Adrenal gland (tissue), 19 donors: ENCODE measurements at places on chromosomes 12 and 14.

GRCh38 chr12:53997204-53998109 lies 2.5 kb upstream of the HOXC9 start:
- no peak for DNase-seq

DNA sequence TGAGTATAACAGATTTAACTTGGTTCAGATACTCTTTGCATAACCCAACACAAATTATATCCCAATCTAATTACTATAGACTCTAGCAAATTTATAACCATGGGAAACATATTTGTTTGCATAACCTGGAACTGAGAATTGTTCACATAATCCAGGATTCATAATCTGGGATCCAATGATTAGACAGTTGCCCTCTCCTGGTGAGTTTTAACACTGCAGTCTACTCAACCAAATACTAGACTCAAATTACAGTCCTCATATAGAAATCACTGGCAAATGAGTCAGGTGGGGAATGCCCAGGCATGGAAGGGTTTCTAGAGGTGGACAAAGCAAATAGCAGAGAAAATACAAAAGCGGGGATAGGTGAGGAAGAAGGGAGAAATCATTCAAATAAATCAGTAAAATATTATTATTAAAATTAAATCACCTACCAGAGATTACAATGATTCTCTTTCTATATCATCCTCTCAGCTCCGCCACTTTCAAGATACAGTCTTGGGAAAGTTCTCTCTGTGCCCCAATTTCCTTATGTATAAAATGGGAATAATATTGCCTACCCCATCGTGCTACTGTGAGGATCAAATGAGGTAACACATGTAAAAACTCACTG lies 9.4 kb downstream of the GCH1 start:
- DNase-seq, result peak; percentile 39

DNA sequence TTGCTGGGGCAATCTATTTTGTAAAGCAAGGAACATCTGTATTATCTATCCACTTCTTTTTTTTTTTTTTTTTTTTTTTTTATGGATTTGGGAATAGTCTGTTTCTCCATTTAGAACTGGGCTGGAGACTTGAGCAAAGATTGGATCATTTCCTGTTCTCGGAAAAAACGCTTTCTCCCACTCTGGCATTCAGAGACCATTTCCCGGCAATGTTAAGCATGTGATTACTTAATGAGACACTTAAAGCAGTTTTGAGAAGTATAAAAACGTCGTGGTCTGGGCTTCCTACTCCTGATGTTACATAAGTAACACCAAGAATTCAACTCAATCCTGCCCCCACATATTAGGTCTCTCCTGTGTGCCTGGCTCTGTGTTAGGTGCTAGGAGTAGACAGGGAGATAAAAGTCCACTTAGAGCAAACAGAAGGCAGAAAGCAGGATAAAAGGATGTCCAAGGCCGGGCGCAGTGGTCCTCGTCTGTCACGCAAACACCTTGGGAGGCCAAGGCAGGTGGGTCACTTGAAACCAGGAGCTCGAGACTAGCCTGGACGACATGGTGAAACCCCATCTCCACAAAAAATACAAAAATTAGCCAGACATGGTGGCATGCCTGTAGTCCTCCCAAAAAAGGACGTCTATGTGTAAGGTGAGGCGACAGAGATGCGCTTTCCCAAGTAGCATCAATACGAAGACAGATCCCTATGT lies 152.1 kb upstream of the GSC start:
- DNase-seq, result no peak

DNA sequence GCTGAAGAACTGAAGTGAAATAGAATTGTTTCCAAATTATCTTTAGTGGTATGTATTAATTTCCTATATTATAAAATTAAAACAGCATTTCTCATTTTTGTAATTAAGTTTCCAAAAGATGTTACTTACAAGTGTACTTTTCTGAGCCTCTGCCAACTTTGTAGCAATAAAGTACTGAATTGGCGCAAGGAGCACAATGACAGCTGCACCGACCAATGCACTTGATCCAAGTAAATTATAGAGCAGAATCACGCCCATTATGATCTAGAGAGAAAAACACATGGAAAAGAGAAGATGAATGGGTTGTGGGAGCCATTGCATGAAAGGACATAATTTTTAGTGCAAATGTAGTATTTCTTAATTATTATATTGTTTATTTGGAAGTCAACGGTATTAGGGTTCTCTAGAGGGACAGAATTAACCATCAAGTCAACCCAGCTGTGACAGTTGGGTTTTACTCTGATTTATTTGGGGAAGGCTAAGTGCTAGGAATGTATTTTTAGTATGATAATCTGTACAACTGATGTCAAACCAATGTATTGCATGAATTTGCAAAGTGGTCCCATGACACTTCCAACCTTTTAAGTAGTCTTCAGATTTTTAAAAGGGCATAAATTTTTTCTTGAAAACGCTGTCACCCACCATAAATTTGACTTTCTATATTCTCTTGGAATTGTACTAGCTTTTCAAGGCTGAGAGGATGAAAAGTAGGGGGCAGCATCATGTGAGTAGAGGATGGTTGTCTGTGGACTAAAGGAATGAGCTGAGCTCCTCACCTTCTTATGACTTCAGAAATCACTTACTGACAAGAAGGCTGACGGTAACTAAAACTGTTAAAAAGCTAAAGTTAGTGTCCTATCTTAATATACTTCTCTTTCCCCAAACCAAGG lies 33.0 kb downstream of the ABCC9 start:
- DNase-seq, result no peak

- DNase-seq, result no peak
Measured at GRCh38 chr14:68734231-68734732, 58.6 kb downstream of the ZFP36L1 start.

DNA sequence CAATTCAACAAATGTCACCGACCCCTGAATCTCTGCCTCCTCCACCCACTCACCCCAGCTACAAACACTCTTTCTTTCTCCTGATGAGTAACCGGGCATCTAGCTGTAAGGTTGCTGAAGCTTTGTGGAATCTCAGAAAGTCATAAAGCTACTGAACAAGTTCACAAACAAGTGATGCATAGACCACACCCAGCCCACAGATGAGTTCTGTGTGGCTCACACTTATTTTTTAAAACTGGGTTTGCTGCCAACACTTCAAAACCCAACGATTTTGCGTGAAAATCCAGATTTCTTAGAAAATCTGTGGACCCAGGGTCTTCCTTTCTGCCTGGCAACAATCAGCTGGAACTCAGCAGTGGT lies 96.1 kb downstream of the APAF1 start:
- DNase-seq, result no peak

DNA sequence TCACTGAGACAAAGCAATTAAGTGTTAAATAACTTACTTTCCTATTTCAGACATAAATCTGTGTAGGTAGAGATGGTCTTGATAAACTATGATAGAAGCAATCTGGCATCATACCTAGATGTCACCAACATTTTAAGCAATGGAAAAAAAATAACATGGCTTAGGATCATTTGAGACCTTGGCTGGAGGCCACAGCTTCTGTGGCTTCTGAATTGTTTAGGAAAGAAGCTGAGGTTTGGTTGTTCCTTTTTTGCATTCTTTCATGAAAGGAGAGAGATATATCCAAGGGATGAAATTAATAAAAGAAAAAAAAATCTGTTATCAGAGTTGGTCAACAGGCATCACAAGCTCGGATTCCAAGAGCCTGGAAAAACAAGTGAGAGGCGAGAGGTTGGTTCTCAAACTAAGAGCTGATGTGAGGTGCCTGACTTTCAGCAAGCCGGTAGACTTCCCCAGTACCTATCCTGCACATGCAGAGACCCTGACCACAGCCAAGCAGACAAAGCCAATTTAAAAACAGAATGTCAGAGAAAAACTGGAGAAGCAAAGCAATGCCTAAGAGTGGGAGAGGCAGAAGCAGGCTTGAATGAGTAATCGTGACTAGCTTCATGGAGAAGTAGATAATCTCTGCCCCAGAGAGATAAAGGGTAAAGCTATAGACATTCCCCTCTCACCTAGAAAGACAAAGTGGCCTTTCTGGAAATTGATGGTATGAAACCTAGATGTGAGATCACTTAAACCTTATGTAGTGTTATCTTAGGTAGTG lies 43.4 kb upstream of the ST8SIA1 start:
- peak; percentile 16 for DNase-seq

DNA sequence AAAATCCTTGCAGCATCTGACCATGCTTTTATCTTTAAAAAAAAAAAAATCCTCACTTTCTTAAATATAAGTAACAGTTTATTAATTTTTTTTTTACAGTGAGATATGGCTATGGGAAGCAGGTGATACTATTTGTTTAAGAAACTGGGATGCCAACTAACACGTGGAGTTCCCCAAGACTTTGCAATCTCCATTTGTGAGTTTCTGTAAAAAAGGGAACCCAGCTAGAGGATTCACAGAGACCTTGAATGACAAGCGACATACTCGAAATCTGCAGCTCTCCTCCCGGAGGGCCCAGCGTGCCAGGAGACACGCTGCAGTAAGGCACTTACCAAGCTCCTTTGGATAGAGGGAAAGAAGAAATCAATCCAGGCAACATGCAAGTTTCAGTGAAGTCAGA lies 30.1 kb downstream of the SLC15A4 start:
- DNase-seq, result no peak

DNA sequence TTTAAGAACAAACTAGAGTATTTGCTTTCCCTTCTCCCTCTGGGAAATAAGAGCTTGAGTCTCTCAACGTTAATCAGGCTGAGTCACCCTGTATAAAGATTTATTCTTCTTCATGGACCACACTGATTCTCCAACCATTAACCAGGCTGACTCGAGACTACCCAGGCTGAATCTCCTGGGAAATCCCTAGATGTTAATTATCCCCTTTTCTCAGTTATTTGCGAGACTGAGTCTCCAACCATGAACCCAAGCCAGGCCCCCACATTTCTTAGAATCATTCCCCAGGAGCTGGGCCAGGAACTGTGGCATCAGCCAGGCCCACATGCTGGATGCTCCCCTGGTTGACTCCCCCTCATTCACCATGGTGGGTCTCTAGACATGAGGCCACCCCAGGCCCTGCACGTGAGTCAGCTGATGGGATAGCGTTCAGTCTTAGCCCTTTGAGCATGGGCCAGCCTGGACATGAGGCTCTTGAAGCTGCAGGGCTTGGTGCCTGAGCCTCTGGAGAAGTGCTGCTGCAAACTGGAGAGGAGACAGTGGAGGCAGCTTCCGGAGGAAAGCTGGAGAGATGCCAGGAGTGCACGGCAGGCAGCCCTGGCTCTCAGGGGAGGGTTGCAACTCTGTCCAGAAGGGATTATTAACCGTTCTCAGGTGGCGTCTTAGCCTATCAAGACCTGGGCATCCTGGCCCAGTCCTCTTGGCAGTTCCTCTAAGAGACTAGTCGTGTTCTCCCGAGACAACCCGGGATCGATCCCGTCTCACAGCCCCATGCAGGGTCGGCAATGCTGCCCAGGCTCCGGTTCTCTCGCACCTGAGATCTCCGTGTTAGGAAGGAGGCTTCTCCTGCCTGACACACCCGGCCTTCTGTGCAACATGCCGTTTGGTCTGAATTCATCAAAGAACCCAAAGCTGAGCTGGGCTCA lies 296.6 kb downstream of the ADGRD1 start:
- no peak for DNase-seq

DNA sequence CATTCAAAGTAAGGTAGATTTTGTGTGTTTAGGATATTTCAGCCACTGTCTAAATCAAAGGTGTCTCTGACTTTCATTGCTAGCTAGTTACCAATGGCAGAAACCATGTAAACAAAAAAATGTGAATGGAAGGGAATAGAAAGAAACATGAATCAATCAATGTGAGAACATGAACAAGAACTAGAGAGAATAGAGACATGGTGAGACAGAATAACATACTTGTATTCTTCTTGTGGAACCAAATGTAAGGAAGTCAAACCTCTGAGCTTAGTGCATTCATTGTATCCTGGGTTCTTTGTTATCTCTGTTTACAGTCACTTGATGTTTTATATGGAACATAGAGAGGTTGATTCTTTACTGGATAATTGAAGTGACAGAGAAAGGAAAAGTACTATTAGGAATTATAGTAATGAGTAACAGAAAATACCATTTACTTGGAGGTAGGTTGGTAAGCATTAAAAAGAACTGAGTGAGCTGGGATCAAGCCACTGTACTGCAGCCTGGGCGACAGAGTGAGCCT lies 2.6 kb upstream of the WNK1 start:
- DNase-seq, result no peak

- no peak for DNase-seq
Measured at GRCh38 chr14:104889375-104889757, 24.3 kb downstream of the CEP170B start.

GRCh38 chr12:107660235-107660634 lies 25.4 kb upstream of the PWP1 start:
- DNase-seq, result no peak

DNA sequence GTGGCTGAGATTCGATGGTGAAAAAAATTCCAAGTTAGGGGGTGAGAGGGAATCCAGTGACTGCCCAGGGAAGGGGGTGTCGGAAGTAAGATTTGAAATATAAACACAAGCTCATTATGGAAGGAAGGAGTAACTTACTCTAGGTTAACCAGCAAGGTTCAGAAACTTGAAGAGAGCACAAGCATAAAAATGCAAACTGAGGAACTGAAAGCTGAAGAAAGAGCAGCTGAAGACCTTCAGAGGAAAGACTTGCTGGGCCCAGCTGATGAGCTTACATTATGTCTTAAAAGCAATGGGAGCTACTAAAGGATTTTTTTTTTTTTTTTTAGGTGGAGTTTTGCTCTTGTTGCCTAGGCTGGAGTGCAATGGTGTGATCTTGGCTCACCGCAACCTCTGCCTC lies 189.7 kb upstream of the GRIN2B start:
- no peak for DNase-seq

GRCh38 chr12:86838711-86839110 lies 582.5 kb upstream of the MGAT4C start:
- no peak for DNase-seq

DNA sequence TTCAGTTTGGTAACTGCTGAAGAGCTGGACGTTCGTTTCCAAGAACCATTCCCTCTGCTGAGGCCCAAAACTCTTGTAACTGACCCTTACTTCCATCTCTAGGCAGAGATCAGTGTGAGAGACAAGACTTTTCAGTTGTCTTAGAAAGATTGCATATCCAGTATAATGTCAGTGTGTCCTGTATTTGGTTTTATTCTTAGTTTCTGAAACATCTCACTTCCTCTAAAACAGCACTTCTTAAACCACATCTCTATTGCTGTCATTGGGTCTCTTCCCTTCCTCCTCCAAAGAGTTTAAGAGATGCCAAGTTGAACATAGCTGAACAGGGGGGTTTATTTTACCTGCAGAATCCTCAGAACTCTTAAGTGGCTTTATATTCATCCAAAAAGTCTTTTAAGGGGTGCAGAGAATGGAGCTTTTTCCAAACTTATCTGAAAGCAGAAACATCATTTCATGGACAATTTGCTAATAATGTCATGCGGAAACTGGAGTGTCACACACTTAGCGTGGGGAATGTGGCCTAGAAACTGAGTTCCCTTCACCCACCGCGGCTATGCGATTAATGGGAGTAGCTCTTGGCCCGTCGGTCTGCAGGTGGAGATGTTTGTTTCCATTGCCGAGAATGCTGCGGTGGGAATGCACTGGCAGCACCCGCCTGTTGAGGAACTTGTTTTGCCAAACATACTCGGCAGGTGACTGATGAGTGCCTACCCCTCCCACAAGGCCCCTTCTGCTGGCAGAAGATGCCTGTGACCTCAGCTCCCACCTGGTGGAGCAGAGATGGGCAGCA lies 148.2 kb downstream of the ADGRD1 start:
- DNase-seq, result peak; percentile 20
